ENCODE measurements at places on chromosomes 6 and 20. TPM values are rescaled to one million over a fixed set of nuclear protein-coding genes. Genes with fewer than 3 reads are reported as not detected.

DNA sequence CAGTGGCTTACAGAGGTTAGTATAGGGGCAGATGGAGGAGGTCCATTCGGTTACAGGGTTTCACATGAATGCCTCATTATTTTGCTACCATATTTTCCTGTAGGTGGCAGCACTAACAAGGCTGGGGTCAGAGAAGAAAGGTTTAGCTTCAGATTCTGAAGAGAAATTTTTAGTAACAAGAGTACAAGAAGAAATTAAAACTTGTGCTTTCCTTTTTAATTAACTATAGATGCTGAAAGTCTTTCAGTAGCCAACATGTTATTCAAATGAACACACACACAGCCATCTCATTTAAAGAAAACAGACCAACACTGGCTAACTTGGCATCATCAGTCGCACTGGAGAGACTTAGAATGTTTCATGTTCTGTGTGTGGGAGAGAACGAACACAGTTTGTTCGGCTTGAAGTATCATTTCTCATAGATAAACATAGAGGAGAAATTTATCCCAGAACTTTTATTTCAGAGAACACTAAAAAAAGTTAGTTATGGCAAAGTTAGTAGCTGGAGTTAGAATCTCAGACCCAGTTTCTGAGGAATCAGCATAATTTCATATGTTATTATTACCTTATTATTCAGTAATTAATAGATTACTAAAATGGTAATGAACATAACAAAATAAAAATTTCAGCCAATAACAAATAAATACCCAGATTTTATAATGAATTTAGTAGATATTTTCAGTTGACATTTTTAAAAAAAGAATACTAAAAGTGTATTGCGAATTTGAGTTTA, 314.0 kb upstream of the RSPO3 start:
- DNase-seq: no peak

The SYCP2L gene
- total RNA-seq: 0.72 TPM

DNA sequence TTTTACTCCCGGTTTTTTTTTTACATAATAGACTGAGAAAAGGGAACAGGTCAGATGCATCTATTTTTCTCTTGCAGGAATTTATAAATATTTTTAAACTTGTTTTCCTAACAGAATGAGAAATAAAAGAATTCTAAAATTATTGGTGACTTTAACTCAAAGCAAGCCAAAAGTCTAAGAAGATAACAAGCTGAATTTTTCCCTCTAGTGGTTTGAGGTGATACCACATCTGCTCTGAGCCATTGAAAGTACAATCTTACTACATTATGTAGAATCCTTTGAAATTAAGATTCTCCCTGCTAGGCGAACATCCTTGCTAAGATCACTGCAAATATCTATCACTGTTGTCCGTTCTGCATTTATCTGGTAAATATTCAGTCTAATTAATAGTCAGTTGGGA, 10.7 kb upstream of the STMND1 start:
- no peak for DNase-seq

The TRIM10 gene
- not detected for total RNA-seq

The KHDC1L gene
- not detected for total RNA-seq

DNA sequence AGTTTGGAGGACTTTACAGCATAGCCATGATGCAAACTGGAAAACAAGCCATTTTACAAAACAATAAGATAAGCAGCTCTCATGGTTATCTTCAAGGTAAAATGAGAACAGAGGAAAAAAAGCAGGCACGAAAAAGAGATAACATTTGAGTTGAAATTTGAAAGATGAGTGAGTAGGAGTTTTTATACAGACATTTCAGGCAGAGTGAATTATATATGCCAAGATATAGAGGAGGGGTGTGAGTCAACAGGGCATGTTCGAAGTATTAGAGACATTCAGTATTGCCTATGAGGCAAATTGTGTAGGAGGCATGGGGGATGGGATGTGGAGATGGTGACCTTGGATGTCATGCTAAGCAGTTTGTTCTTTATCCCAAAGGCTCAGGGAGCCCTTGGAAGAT, 240.5 kb upstream of the MAN1A1 start:
- DNase-seq: no peak

The DEFB115 gene
- total RNA-seq: not detected

- DNase-seq: no peak
These were observed 339.4 kb downstream of the CDKAL1 start for GRCh38 chr6:20873425-20874190.

The TNFRSF21 gene
- 4.5 TPM for total RNA-seq

GRCh38 chr6:56642366-56643261, at the start of gene DST:
Gene DST (minus strand): TSS chr6:56642889.
- DNase-seq: no peak

DNA sequence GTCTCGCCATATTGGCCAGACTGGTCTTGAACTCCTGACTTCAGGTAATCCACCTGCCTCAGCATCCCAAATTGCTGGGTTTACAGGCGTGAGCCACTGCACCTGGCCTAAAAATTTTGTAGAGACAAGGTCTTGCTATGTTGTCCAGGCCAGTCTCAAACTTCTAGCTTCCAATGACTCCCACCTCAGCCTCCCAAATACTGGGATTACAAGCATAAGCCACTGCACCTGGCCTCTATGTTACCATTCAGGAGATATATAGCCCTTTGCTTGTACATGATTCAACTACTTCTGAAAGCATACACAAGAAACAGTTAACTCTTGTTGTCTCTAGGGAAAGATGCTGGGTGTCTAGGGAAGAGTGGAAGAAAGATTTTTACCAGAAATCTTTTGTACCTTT, 19.0 kb upstream of the NCOA3 start:
- DNase-seq: no peak

The RNF182 gene
- total RNA-seq: 0.57 TPM

The VSX1 gene
- total RNA-seq: 0.44 TPM

The LRRC73 gene
- 0.82 TPM for total RNA-seq

DNA sequence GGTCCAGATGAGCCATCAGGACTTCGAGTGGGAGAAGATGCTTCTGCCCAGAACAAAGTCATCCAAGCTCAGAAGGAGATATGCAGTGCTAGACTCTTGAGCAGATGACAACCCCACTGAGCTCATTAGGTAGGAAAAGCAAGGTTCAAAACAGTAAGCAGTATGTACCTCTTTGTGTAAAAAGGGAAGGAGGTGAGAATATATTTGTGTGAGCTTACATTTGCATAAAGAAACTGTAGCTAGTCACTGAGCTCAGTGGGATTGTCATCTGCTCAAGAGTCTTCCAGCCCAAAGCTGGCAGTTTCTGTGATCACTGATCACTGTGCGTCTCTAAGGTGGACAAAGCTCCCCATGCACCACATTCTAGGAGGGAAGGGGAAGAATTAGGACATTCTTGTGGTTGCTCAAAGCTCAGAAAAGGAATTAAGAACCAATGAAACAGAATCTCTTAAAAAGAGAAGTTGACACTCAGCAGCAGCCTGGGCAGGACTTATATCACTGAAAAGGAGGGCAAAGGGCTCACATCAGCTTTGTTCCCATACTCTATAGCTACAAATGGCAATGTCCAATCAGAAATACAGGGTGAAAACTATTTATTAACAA, 90.0 kb upstream of the MAFB start:
- no peak for DNase-seq

DNA sequence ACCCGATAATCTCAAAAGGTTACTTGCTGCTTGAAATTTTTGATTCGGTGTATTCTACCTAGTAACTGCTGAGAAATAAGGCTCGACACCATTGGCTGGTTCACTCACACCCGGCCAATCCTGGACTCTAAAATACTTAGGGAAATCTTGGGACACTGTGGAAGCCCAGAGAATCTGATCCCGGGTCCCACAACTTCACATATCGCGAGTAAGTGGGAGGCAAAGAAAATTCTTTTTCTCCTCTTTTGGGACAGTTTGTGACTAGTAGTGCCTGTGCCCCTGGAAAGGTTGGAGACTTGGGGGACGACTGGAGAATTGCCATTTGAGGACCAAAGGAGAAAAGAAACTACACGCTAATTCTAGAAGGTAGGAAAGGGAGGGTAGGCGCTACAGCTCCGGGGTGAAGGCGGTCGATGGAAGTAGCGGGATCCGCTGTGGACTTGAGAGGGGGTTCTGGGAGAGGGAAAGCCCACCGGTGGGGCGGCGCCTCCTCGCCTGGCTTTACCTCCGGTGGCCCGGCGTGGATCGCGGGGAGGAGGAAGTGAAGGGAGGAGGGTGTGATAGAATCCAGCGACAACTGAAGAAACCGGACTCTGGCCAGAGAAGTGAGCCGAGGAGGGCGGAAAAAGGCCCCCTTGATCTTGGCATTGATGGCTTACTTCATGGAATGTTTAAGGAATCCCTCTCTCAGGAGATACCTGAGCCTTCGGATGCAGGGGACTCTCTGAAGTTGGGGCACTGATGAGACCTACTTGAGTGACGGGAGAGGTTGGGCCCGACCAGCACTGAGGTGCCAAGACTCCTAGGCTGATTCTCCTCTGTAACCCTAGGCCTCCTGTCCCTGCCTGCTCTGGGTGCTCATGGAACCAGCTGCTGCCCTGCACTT, 18.8 kb upstream of the BTN3A3 start:
- DNase-seq: peak; percentile 65

Measured in right cardiac atrium (tissue), 5 donors.